ENCODE measurements at places on chromosomes 3 and 15. TPM values are rescaled to one million over a fixed set of nuclear protein-coding genes. Genes with fewer than 3 reads are reported as not detected.

ACKR4 gene
- 0.54 TPM for total RNA-seq

MYO5C gene
- total RNA-seq = 4.5 TPM

OR5K2 gene
- total RNA-seq = not detected

AADACL2 gene
- total RNA-seq = not detected

BFSP2 gene
- total RNA-seq = not detected

APOD gene
- total RNA-seq = 9.9 TPM

GOLGA8J gene
- not detected for total RNA-seq

ESYT3 gene
- total RNA-seq = 0.05 TPM

TIMP4 gene
- 0.98 TPM for total RNA-seq

FSIP1 gene
- 0.47 TPM for total RNA-seq

Data from mammary microvascular endothelial cell (primary cell).